Prostate gland (tissue), 2 donors: ENCODE measurements at places on chromosomes 4 and X.
A peak's percentile ranks its signal among the peaks of the same experiment; 100 is the strongest.

DNA sequence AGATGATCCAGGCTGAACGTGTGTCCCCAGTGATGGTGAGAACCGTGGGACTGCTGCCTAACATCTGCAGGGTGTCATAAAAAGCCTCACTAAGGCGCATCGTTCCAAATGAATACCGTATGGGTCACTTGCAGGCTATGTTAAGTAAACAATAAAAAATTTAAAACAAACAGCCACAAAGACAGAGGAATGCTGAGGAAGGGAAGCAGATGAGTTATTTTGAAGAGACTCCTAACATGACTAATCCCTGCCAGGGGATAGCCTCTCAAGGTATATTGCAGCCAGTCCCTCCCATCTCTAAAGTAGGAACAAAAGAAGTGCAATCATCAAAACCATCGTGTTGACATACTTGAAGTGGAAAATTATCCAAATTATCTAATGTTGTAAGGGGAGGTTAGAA, 83.8 kb downstream of the UNC5C start:
- no peaks in the 10 kb centered on the region for H3K36me3 ChIP-seq
- no peak for DNase-seq

GRCh38 chr4:152225680-152226079, 310.2 kb downstream of the FBXW7 start:
- no peaks in the 10 kb centered on the region for H3K27me3 ChIP-seq
- no peaks in the 10 kb centered on the region for H3K4me1 ChIP-seq
- H3K4me3 ChIP-seq = no peak overlapping the region

GRCh38 chr4:80732010-80732409, 298.5 kb upstream of the BMP3 start:
- no peaks in the 10 kb centered on the region for H3K4me1 ChIP-seq
- no peaks in the 10 kb centered on the region for H3K27me3 ChIP-seq
- no peak overlapping the region for H3K27ac ChIP-seq
- DNase-seq = no peak
- H3K36me3 ChIP-seq = no peaks in the 10 kb centered on the region

- no peaks in the 10 kb centered on the region for H3K27me3 ChIP-seq
- no peak overlapping the region for H3K4me3 ChIP-seq
- DNase-seq = no peak
- no peaks in the 10 kb centered on the region for H3K36me3 ChIP-seq
- H3K27ac ChIP-seq = no peak overlapping the region
Measured at GRCh38 chr4:33931026-33931425, 2313.3 kb downstream of the ARAP2 start.

GRCh38 chr4:112517911-112518310, 1.9 kb upstream of the NEUROG2 start:
- no peaks in the 10 kb centered on the region for H3K36me3 ChIP-seq
- no peak for DNase-seq
- H3K27ac ChIP-seq = no peak overlapping the region

- H3K27ac ChIP-seq = no peak overlapping the region
- H3K4me3 ChIP-seq = no peak overlapping the region
- H3K36me3 ChIP-seq = no peaks in the 10 kb centered on the region
- H3K27me3 ChIP-seq = no peaks in the 10 kb centered on the region
- H3K4me1 ChIP-seq = no peaks in the 10 kb centered on the region
Measured at GRCh38 chrX:14899607-14900006, 26.4 kb downstream of the MOSPD2 start.

- no peak overlapping the region for H3K4me3 ChIP-seq
- no peaks in the 10 kb centered on the region for H3K36me3 ChIP-seq
- no peak overlapping the region for H3K27ac ChIP-seq
- no peaks in the 10 kb centered on the region for H3K4me1 ChIP-seq
Measured at GRCh38 chr4:7777871-7778509, 161.7 kb downstream of the AFAP1 start.

DNA sequence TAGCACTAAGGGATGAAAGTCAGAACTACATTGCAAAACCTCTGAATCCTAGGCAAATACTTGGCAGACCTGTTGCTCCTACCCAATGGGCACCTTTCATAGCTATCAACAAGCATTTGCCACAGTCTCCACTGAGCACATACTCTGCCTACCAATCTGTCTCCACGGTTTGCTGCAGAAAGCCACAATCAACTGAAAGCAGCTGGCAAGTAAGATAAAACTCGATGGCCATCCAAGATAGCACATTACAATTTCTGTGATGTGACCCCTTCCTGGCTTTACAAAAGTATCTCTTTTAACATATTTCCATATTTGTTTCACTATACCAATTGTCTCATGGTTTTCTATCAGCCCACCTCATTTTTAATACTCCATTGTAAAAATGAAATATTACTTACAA, 1060.5 kb upstream of the INTU start:
- H3K27ac ChIP-seq = no peak overlapping the region
- H3K36me3 ChIP-seq = no peaks in the 10 kb centered on the region
- H3K4me1 ChIP-seq = no peaks in the 10 kb centered on the region
- H3K27me3 ChIP-seq = no peaks in the 10 kb centered on the region
- no peak for DNase-seq

- H3K4me1 ChIP-seq = no peaks in the 10 kb centered on the region
- no peak overlapping the region for H3K4me3 ChIP-seq
- peak; percentile 74 for DNase-seq
- H3K36me3 ChIP-seq = no peaks in the 10 kb centered on the region
Measured at GRCh38 chr4:111689214-111689613, 456.0 kb upstream of the FAM241A start.

DNA sequence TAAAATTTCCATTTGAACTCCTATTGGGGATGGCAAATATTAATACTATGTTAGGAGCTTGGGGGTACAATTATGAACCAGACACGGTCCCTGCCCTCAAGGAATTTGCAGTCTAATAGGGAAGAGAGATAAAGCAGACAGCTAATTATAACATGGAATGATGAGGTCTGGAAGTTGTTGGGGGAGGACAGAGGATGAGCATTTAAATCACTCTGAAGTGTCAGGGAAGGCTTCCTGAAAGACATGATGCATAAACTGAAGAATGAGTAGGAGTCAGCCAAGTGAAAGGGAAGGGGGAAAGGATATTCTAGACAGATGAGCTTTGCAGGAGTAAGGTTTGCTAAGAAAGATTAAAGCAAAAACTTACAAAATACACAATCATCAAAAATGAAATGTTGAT, 15.9 kb downstream of the PLAC1 start:
- no peaks in the 10 kb centered on the region for H3K4me1 ChIP-seq
- no peak for DNase-seq
- no peaks in the 10 kb centered on the region for H3K27me3 ChIP-seq
- H3K36me3 ChIP-seq = no peaks in the 10 kb centered on the region
- H3K27ac ChIP-seq = no peak overlapping the region

DNA sequence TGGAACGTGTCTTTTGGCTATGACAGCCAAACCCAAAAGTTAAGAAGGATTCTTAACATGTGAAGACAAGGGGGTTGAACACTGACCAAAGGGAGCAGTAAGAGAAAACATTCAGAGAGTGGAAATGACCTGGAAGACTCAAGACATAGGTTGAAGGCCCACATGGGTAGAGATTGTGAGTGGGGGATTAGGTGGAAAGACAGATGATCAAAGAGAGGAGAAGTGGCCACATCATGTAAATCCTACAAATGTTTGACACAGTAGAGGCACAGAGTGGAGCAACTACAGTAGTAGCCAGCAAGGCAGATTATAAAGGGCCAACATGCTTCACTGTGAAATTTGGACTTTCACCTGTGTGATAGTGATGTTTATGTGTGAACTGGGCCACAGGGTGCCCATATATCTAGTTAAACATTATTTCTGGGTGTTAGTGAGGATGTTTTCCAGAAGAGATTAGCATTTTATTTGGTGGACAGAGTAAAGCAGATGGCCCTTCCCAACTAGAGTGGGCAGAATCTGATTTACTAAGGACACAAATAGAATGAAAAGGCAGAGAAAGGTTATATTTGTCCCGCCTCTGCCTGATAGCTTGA, 559.3 kb downstream of the RAB28 start:
- H3K4me3 ChIP-seq = no peak overlapping the region
- H3K36me3 ChIP-seq = no peaks in the 10 kb centered on the region
- DNase-seq = no peak

GRCh38 chr4:179125870-179126269, 1683.6 kb upstream of the AGA start:
- no peaks in the 10 kb centered on the region for H3K4me1 ChIP-seq
- H3K27ac ChIP-seq = no peak overlapping the region
- no peaks in the 10 kb centered on the region for H3K36me3 ChIP-seq
- DNase-seq = no peak

DNA sequence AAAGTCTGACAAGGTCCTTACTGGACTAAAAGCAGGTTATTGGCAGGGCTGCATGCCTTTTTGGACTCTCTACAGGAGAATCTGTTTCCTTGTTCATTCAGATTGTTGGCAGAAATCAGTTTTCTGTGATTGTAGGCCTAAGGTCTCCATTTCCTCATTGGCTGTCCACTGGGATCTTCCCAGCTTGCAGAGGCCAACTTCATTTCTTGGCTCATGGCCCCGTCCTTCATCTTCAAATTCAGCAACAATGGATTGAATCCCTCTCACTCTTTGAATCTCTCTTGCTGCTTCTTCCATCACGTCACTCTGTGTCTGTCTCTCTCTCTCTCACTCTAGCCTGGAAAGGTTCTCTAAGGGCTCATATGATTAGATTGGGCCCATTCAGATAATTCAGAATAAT, 14.9 kb upstream of the GLUD2 start:
- H3K27ac ChIP-seq = no peak overlapping the region
- H3K4me3 ChIP-seq = no peak overlapping the region
- DNase-seq = no peak
- no peaks in the 10 kb centered on the region for H3K27me3 ChIP-seq
- H3K36me3 ChIP-seq = no peaks in the 10 kb centered on the region
- H3K4me1 ChIP-seq = no peaks in the 10 kb centered on the region
